ENCODE measurements at places on chromosomes 13 and 19.

GRCh38 chr13:34853161-34853560 is 88.9 kb upstream of the NBEA start:
- no peak for DNase-seq

DNA sequence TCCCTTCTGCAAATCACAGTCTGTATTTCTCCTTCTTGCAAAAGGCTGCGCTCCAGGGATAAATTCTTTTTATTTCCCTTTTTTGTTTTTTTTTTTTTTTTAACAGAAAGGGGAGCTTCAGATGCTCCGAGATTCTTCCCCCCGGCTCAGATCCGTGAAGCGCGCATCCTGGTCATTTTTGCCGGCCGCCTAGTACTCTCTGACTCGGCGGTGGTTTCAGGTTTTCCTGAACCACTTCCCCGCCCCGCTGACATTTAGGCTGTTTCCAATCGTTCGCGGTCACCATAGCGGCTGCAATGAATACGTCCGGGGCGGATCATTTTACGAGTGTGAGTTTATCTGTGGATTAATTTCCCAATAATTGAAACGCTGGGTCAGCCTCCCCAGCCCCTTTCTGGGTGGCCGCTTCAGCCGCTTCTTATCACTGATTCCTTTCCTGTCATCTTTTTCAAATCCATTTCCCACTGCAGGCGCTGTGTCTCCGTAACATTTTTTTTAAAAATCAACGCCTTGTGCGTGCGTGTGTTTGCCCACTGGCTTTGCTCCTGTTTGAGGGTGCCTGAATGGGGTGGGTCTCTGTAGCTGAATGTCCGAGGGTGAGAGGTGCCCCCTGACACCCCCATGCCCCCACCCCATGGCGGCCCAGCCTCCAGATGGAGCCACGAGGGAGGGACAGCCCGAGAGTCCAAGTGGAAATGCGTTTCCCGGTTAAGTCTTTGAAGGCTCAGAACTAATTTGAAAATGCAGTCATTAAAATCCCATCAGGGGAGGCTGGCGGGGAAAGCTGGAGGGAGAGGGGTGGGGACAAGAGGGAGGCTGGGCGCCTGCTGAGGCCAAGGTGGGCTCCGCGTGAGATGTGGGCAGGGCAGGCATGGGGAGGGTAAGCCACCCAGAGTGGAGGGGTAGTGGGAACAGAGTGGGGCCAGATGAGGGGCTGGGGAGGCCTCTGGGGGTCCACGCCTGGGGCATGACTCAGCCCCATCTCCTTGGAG is 10.6 kb downstream of the ONECUT3 start:
- no peak for DNase-seq

- no peak for DNase-seq
Observed at GRCh38 chr19:5958074-5958850, 19.7 kb downstream of the RANBP3 start.

- DNase-seq, result peak; percentile 1
Observed at GRCh38 chr13:74329962-74330361, 195.8 kb upstream of the KLF12 start.

GRCh38 chr13:27391471-27391870 is 32.9 kb upstream of the GTF3A start:
- no peak for DNase-seq

- DNase-seq, result no peak
Observed at GRCh38 chr13:31896427-31896826, 135.1 kb upstream of the FRY start.

Measured in cardiac muscle cell (in vitro differentiated cells and primary cell).